ENCODE measurements at places on chromosomes 16 and 17. TPM values are rescaled to one million over a fixed set of nuclear protein-coding genes. Genes with fewer than 3 reads are reported as not detected.

CACNG4 gene
- total RNA-seq, result not detected

COG8 gene
- total RNA-seq, result 24.0 TPM

RAP1GAP2 gene
- 3.5 TPM for total RNA-seq

KRT33B gene
- total RNA-seq, result not detected

UNK gene
- total RNA-seq, result 12.3 TPM

TBC1D3B gene
- 3.2 TPM for total RNA-seq

KRTAP16-1 gene
- not detected for total RNA-seq

KRT20 gene
- total RNA-seq, result not detected

TTLL6 gene
- total RNA-seq, result not detected

PPL gene
- 46.3 TPM for total RNA-seq

OR3A3 gene
- total RNA-seq, result not detected

CHAD gene
- not detected for total RNA-seq

ENPP7 gene
- total RNA-seq, result not detected

SSTR5 gene
- not detected for total RNA-seq

GPR179 gene
- total RNA-seq, result not detected

OR1E1 gene
- not detected for total RNA-seq

SLC16A6 gene
- 0.09 TPM for total RNA-seq

ZG16B gene
- total RNA-seq, result 0.16 TPM

CASKIN1 gene
- total RNA-seq, result 0.16 TPM

HOXB1 gene
- not detected for total RNA-seq

C17orf50 gene
- total RNA-seq, result not detected

FOXN1 gene
- total RNA-seq, result not detected

HOXB2 gene
- 2.3 TPM for total RNA-seq

B3GNT9 gene
- total RNA-seq, result 30.6 TPM

NUP85 gene
- total RNA-seq, result 21.1 TPM

RAB26 gene
- total RNA-seq, result 5.5 TPM

PARD6A gene
- 0.47 TPM for total RNA-seq

TP53TG3 gene
- total RNA-seq, result not detected

LRRC3C gene
- total RNA-seq, result not detected

IL21R gene
- total RNA-seq, result 1.4 TPM

ATP6V0D1 gene
- 129 TPM for total RNA-seq

Data from bronchial smooth muscle cell (primary cell).